ENCODE measurements at places on chromosomes 2 and 18. TPM values are rescaled to one million over a fixed set of nuclear protein-coding genes. Genes with fewer than 3 reads are reported as not detected.

Gene TCF23
- not detected for total RNA-seq

Gene KCNS3
- 5.8 TPM for total RNA-seq

Gene CABLES1
- total RNA-seq: 0.98 TPM

Gene BOLL
- total RNA-seq: 4.3 TPM

Gene MC4R
- total RNA-seq: not detected

Gene G6PC2
- not detected for total RNA-seq

Gene GALNT5
- total RNA-seq: not detected

Gene RSAD2
- 2.3 TPM for total RNA-seq

Gene FANCL
- 5.5 TPM for total RNA-seq

Gene CXCR4
- total RNA-seq: 3.0 TPM

DNA sequence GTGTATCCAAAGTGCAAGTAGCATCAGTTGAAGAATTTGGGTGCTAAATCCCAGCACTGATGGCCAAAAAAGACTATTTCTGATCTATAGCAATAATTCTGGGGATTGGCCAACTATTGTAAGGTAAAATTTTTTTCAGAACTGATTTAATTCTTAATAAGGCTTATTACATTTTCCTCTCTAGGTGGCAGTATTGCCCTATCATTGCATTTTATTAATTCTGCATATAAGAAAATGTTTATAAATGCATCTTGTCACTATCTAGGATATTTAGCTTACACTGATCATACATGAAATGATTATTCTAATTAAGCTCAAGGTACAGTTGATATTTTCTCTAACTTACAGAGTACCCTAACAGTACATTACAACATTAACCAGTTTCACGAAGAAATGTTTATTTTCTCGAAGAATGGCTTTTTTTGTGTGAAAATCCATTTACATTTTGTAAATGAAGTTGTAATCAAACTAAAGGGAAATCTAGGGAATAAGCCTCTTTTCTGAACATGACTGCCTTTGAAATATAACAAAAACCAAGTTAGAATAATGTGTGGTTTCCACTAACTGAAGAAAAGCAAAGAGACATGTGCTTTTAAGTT, 11.0 kb downstream of the TTN start:
- peak overlapping the region; percentile 80 for H3K4me3 ChIP-seq
- DNase-seq: no peak
- H3K27me3 ChIP-seq: no peaks in the 10 kb centered on the region
- peak overlapping the region; percentile 96 for H3K27ac ChIP-seq
- H3K36me3 ChIP-seq: peaks cover 100% of the 10 kb centered on the region

GRCh38 chr2:188024811-188025210, 266.9 kb upstream of the GULP1 start:
- H3K27me3 ChIP-seq: no peaks in the 10 kb centered on the region
- H3K4me1 ChIP-seq: no peaks in the 10 kb centered on the region
- no peak overlapping the region for H3K27ac ChIP-seq
- no peak overlapping the region for H3K4me3 ChIP-seq

GRCh38 chr2:169693360-169693759, 845 bp downstream of the CFAP210 start:
- H3K4me3 ChIP-seq: peak overlapping the region; percentile 74
- peaks cover 5% of the 10 kb centered on the region for H3K4me1 ChIP-seq
- peaks cover 7% of the 10 kb centered on the region for H3K36me3 ChIP-seq
- no peak overlapping the region for H3K27ac ChIP-seq
- DNase-seq: no peak

- no peaks in the 10 kb centered on the region for H3K36me3 ChIP-seq
- H3K27me3 ChIP-seq: no peaks in the 10 kb centered on the region
- peaks cover 10% of the 10 kb centered on the region for H3K4me1 ChIP-seq
- H3K4me3 ChIP-seq: no peak overlapping the region
Measured at GRCh38 chr2:46164529-46165301, 132.5 kb upstream of the EPAS1 start.

- no peaks in the 10 kb centered on the region for H3K27me3 ChIP-seq
- H3K27ac ChIP-seq: no peak overlapping the region
- H3K4me1 ChIP-seq: no peaks in the 10 kb centered on the region
Measured at GRCh38 chr2:119575439-119575838, 31.2 kb downstream of the CFAP221 start.

DNA sequence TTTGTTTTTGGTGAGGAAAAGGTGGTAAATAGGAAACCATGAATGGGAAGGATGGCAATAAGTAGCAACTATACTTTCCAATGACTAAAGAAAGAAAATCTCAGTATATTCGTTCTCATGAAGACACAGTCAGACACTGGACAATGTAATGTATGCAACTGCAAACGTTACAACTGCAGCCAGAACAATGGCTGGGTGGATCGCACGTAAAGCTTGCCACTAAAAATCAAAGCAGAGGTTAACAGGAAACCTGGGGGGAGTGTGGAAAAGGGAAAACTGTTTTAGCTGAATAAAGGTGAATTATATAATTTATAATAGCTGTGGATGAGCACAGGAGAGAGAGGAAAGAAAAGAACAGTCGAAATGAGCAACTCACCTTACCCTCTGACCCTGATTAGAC, 33.3 kb downstream of the NEMP2 start:
- H3K4me3 ChIP-seq: no peak overlapping the region
- H3K27ac ChIP-seq: no peak overlapping the region
- H3K4me1 ChIP-seq: no peaks in the 10 kb centered on the region

DNA sequence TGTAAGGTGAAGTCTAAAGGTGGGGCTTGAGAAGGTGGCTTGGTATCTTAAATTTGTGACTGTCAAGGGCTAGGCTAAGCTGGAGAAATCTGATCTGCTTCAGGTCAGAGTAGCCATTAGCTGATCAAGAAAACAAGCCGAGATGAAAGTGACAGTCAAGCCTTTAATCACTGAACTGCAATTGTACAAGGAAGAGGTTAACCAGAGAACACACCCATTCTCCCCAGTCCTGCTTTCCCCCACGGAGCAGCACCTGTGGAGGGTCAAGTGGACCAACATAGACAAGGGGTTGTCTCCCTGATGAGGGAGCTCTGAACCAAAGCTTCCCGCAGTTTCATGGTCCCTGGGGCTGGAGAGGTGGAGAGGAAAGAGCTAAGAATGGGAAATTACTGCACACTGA, 901.2 kb downstream of the DCC start:
- H3K4me3 ChIP-seq: no peak overlapping the region
- H3K27me3 ChIP-seq: no peaks in the 10 kb centered on the region
- H3K4me1 ChIP-seq: no peaks in the 10 kb centered on the region

GRCh38 chr2:214807653-214808052, 1.8 kb downstream of the BARD1 start:
- no peak for DNase-seq
- no peaks in the 10 kb centered on the region for H3K36me3 ChIP-seq
- peak overlapping the region; percentile 83 for H3K27ac ChIP-seq
- H3K27me3 ChIP-seq: no peaks in the 10 kb centered on the region

- no peak overlapping the region for H3K27ac ChIP-seq
- peaks cover 6% of the 10 kb centered on the region for H3K4me1 ChIP-seq
- H3K27me3 ChIP-seq: no peaks in the 10 kb centered on the region
- H3K36me3 ChIP-seq: no peaks in the 10 kb centered on the region
- DNase-seq: no peak
- no peak overlapping the region for H3K4me3 ChIP-seq
Measured at GRCh38 chr2:217444932-217445331, 557.9 kb downstream of the TNS1 start.

DNA sequence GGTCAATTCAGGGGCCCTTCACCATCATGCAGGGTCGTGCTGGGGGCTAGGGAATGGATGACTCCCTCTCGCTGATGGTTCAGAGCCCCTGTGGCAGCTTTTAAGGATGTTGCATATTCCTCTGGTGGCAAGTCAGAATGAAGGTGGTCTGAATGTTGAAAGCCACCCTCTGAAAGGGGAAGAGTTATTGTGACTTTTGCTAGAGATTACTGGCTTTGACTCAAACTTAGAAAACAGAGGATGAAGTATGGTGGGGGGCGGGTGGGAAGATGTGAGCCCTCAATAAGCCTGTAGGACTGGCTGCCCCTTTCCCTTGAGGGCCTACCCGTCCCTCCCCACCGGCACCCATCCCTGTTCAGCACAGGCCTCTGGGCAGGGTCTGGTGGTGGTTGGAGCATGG, 23.2 kb downstream of the MC2R start:
- H3K27me3 ChIP-seq: no peaks in the 10 kb centered on the region
- DNase-seq: no peak
- no peak overlapping the region for H3K27ac ChIP-seq
- no peaks in the 10 kb centered on the region for H3K36me3 ChIP-seq

DNA sequence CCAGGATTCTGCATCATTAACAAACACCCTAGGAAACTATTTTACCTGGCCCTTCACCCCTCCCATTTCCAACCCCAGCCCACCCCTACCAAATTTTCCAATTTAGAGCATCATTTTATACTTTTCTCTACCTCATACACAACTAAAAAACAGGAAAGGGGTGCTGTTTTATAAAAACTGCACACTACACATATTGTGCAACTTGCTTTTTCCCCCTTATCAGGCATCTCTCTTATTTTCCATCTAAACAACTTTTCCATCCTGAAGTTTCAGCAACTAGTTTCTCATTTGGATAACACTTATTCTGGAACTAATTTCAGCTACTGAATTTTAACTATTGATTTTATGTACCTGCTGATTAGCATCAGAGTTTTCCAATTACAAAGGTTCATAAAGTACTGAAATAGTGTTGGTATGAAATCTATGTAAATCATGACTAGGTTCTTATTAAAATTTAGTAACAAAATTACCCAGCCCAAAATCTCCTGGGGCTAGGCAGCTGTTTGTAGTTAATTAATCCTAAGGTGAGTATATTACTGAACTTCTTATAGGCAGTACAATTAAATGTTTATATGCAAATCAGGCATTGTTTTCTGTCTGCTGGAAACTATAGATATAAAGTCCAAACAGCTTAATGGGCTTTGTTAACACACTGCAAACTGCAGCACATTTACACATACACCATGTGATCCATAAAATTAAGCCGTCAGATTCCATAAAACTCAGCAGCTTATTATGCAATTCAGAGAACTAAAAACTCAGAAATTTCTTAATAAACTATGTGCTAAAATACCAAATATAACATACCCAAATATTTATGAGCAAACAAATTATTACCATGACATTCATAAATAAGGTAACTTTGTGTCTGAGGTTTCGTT, 7.9 kb downstream of the SF3B1 start:
- H3K4me1 ChIP-seq: peaks cover 72% of the 10 kb centered on the region
- no peaks in the 10 kb centered on the region for H3K27me3 ChIP-seq
- no peak overlapping the region for H3K27ac ChIP-seq
- no peaks in the 10 kb centered on the region for H3K36me3 ChIP-seq
- no peak overlapping the region for H3K4me3 ChIP-seq
- DNase-seq: no peak

GRCh38 chr18:59006461-59007067, 133.1 kb upstream of the SEC11C start:
- peak overlapping the region; percentile 53 for H3K27ac ChIP-seq
- H3K36me3 ChIP-seq: no peaks in the 10 kb centered on the region
- H3K4me1 ChIP-seq: peaks cover 25% of the 10 kb centered on the region
- no peak overlapping the region for H3K4me3 ChIP-seq

- H3K27me3 ChIP-seq: no peaks in the 10 kb centered on the region
- no peaks in the 10 kb centered on the region for H3K36me3 ChIP-seq
- no peak for DNase-seq
Measured at GRCh38 chr2:219965287-219966194, 338.1 kb downstream of the SLC4A3 start.

DNA sequence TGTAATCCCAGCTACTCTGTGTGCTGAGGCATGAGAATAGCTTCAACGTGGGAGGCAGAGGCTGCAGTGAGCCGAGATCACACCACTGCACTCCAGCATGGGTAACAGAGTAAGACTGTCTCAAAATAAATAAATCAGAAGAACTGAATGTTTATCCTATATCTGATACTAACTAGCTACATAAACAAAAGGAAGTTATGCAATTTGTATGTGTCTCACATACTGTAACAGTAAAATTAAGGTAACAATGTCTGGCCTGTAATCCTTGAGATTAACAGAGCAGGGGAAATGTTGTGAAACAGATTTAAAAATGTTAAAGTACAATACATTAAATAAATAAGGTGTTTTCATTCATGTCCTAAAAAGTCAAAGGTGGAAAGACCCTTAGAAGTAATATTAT, 150.8 kb downstream of the MEMO1 start:
- H3K27ac ChIP-seq: no peak overlapping the region
- peaks cover 13% of the 10 kb centered on the region for H3K36me3 ChIP-seq
- H3K4me1 ChIP-seq: no peaks in the 10 kb centered on the region
- H3K4me3 ChIP-seq: no peak overlapping the region
- H3K27me3 ChIP-seq: no peaks in the 10 kb centered on the region

GRCh38 chr2:20174410-20174809, 50.5 kb downstream of the SDC1 start:
- no peak overlapping the region for H3K27ac ChIP-seq
- H3K36me3 ChIP-seq: no peaks in the 10 kb centered on the region

- no peaks in the 10 kb centered on the region for H3K36me3 ChIP-seq
- H3K4me3 ChIP-seq: no peak overlapping the region
- H3K27ac ChIP-seq: no peak overlapping the region
Measured at GRCh38 chr2:21055879-21056790, 12.3 kb upstream of the APOB start.

DNA sequence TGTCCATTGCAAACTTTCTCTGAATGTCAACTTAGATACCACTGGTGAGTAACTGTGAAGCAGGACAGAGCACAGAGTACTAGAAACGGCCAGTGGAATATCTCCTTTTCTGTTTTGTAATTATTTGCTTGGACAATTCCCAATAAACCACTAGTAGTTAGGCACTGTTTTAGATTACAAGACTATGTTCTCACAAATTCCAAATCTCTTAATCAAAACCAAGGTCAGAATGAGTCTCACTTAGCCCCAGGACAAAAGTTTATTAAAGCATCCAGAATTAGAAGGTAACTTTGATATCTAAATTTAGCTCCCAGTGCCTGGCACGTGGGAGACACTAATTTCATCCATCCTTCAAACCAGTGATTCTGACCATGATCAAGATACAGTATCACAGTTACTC, 89.0 kb downstream of the ZNF521 start:
- no peaks in the 10 kb centered on the region for H3K27me3 ChIP-seq
- H3K4me1 ChIP-seq: no peaks in the 10 kb centered on the region
- H3K27ac ChIP-seq: no peak overlapping the region
- H3K36me3 ChIP-seq: no peaks in the 10 kb centered on the region
- DNase-seq: no peak
- H3K4me3 ChIP-seq: no peak overlapping the region

GRCh38 chr2:158967731-158968395, 577 bp upstream of the TANC1 start:
- H3K27me3 ChIP-seq: no peaks in the 10 kb centered on the region
- H3K4me1 ChIP-seq: no peaks in the 10 kb centered on the region
- DNase-seq: peak; percentile 56
- H3K36me3 ChIP-seq: no peaks in the 10 kb centered on the region
- H3K27ac ChIP-seq: peak overlapping the region; percentile 58

GRCh38 chr2:191857259-191857805, 10.4 kb upstream of the CAVIN2 start:
- H3K36me3 ChIP-seq: no peaks in the 10 kb centered on the region
- H3K27ac ChIP-seq: no peak overlapping the region
- H3K4me3 ChIP-seq: no peak overlapping the region
- no peak for DNase-seq

GRCh38 chr18:54440292-54440691, 82.6 kb downstream of the C18orf54 start:
- H3K4me1 ChIP-seq: no peaks in the 10 kb centered on the region
- H3K27me3 ChIP-seq: no peaks in the 10 kb centered on the region
- no peak overlapping the region for H3K27ac ChIP-seq
- DNase-seq: no peak
- H3K4me3 ChIP-seq: no peak overlapping the region
